ENCODE measurements at places on chromosomes 12 and 14.

DNA sequence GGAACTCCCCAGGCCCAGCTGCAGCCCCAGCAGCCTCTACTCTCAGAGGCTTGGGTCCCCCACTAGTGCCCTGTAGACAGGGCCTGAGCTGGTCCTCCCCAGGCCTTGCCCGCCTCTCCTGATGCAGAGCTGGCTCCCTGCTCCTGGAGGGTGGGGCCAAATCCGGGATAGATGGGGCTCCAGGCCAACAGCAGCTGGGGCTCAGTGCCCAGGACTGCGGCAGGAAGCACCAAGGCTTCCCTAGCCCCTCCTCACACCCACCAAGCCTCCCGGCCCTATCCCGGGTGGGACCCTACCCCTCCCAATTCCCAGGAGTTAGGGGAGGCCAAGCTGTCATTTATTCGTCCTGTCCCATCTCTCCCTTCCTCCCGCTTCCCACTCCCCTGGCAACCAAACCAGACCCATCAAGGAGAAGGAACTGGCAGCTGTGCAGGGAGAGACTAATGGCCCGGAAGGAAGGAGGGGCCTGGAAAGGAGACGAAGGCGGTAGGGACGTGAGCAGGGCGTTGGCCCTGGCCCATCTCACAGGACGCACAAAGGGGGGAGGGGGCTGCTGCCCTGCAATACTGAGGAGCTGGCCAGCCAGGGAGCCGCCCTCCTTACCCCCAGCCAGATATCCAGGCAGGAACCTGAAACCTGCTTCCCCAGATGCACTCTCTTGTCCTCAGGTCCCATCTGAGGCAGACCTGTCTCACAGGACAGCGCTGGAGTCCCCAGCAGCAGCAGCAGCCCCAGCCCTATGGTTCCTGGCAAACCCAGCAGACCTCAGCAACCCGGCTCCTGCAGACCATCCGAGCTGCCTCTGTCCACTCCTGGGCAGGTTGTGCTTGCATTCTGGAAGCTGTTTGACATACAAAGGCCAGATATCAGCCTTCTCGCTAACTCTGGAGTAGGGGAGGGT, 1.6 kb upstream of the PRPH start:
- no peak for DNase-seq

DNA sequence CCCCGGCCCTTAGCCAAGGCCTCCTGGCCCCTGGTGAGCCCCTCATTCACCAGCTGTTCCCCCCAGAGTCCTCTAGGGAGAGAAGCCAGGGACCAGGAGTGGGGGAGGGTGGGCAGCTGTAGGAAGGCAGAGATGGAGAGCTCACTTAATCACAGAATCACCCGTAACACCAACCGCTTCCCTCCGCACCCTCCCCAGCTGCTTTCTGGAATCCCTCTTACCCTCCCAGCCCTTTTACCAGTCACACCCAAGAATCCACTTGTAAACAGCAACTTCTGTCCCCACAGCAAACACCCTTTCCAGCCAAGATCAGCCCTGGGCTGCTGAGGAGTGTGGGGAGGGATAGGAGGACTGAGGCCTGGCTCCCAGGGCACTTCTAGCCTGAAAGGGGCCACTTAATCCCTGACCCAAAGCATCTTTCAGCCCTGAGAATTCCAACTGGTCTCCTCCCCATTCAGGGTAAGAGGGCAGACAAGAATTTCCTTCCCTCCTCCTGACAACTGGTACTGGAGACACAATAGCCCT, 18.8 kb downstream of the NCKAP5L start:
- no peak for DNase-seq

DNA sequence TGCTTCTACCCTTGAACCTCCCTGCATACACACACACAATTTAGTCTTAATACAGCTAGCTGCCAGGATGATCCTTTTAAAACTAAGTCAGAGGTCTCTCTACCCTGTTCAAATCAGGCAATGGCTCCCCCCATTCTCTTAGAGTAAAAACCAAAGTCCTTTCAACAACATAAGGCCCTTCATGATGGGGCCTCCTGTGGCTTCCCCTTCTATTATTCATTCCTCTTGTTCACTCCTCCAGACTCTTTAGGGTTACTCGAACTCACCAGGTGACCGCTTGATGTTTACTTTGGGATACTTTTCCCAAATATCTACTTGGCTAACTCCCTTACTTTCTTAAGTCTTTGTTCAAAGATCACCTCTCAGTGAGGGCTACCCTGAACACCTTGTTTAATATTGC, 30.4 kb downstream of the DENND5B start:
- DNase-seq, result no peak

GRCh38 chr14:70999117-70999516, 91.9 kb downstream of the PCNX1 start:
- no peak for DNase-seq

- DNase-seq, result no peak
Observed at GRCh38 chr12:42568952-42569915, 20.3 kb downstream of the PRICKLE1 start.

- no peak for DNase-seq
Observed at GRCh38 chr12:213527-213932, 427 bp downstream of the SLC6A12 start.

GRCh38 chr14:98186140-98186539, 1085.9 kb downstream of the BCL11B start:
- DNase-seq, result no peak

All from stimulated activated CD4-positive, alpha-beta T cell treated with anti-CD3 and anti-CD28 coated beads, Interleukin-15, amount 100 ng/mL, for 1 hour (primary cell).